Eye (tissue), 1 donor: ENCODE measurements at places on chromosomes 2 and 18.

GRCh38 chr18:66603941-66604627 is at the start of gene CDH19:
CDH19 (minus strand) TSS chr18:66604090; CDS start chr18:66572204, 31,886 bp downstream.
- peak; percentile 23 for DNase-seq

- no peak for DNase-seq
These were observed 96.4 kb downstream of the CERS6 start for GRCh38 chr2:168552450-168552856.

GRCh38 chr2:165273176-165273575 is 34.0 kb downstream of the SCN2A start:
- no peak for DNase-seq

DNA sequence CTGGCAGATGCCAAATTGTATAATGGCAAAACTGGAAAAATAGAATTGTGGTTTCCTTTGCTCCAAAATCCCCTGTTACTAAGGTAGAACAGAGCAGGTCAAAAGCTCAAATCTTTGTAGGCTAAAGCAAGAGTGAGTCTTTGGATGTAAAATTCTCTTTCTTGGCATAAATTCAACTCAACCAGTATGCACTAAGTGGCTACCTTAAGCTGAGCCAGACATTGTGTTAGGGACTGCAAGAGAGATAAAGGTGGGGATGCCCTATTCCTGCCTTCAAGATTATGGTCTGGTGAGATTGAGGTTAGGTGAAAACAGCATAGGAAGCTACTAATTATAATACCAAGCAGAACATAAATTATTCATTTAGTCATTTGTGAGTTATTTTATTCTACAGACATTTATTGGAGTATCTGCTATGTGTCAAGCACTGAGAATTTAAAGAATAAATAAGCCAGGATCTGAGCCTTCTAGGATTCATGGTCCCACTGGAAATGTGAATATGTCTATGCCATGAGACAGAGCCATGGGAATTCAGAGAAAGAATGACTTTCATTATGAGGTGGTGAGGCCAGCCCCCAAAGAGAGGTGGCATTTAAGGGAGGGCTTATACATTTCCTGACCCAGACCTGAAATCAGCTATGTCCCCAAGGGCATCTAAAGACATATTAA is 198.0 kb upstream of the NCKAP5 start:
- DNase-seq, result no peak

DNA sequence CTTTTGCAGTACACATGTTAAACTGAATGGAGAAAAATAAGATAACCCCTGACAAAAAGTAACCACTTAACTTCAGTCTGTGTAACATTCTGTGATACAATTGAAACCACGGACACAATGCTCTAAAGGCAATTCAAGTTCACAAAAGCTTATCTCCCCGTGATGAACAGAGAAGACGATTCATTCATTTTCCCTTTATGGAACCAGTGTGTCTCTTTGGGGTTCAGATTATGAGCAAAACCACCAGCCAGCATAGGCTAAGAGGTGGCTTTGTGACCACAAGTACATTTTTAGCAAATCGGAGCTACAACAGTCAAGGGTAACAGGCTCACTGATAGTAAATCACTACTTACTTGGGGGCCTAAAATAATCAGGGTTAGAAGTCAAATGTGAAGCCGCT is 120.6 kb upstream of the SMAD7 start:
- DNase-seq, result no peak
